ENCODE measurements at places on chromosomes 4 and X. TPM values are rescaled to one million over a fixed set of nuclear protein-coding genes. Genes with fewer than 3 reads are reported as not detected.

DUX4 gene
- not detected for total RNA-seq

CSAG3 gene
- total RNA-seq = not detected

HTR2C gene
- not detected for total RNA-seq

GAB3 gene
- total RNA-seq = 4.5 TPM

- no peak for DNase-seq
These were observed 47.5 kb upstream of the FAM120C start for GRCh38 chrX:54230435-54231148.

- DNase-seq = no peak
These were observed 30.2 kb downstream of the AFF2 start for GRCh38 chrX:148530464-148531077.

- no peak for DNase-seq
These were observed 3.7 kb downstream of the SMS start for GRCh38 chrX:21944136-21944615.

DNA sequence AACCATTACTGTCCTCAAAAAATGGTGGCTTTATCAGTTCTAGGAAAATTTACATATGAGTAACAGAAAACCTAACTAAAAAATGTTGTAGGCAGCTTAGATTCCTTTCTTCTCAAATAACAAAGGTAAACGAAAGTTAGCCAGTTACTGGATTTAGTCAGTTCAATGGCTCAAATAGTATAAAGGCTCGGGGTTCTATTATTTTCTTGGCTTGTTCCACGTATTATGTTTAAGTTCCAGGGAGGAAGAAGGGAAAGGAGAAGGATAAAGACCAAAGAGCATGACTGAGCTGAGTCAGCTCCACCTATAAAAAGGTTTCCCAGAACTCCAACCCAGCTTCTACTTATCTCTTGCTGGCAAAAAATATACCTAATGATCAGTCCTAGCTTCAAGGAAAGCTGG, 41.0 kb upstream of the MAB21L2 start:
- no peak for DNase-seq
